Upper lobe of left lung (tissue), 6 donors: ENCODE measurements at places on chromosomes 13 and 19. TPM values are rescaled to one million over a fixed set of nuclear protein-coding genes. Genes with fewer than 3 reads are reported as not detected.
A peak's percentile ranks its signal among the peaks of the same experiment; 100 is the strongest.

DNA sequence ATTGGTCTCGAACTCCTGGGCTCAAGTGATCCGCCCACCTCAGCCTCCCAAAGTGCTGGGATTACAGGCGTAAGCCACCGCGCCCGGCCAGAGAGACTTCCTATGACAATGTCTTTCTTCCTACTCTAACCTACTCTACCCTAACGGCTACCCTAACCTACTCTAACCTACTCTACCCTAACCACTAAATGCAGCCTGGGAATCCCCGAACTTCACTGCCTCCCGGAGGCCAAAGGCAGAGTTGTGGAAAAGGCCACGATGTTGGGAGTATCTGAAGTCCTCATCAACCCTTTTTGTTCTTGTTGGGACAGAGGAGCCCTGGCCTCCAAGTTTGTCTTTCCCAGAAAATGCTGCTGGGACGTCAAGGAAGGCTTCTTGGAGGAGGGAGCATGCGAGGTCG lies 967 bp upstream of the NR2C2AP start:
- no peak for DNase-seq
- peaks cover 17% of the 10 kb centered on the region for H3K4me1 ChIP-seq
- no peak overlapping the region for H3K4me3 ChIP-seq
- no peaks in the 10 kb centered on the region for H3K27me3 ChIP-seq
- no peak overlapping the region for H3K27ac ChIP-seq

- H3K27ac ChIP-seq: peak overlapping the region; percentile 93
- H3K4me1 ChIP-seq: peaks cover 38% of the 10 kb centered on the region
- peak overlapping the region; percentile 62 for H3K4me3 ChIP-seq
- peaks cover 18% of the 10 kb centered on the region for H3K36me3 ChIP-seq
- peak; percentile 84 for DNase-seq
- no peaks in the 10 kb centered on the region for H3K27me3 ChIP-seq
These were observed 708 bp upstream of the ERCC1 start for GRCh38 chr19:45424191-45425058.

GRCh38 chr13:37510441-37510840 lies 88.1 kb downstream of the POSTN start:
- no peak for DNase-seq
- H3K4me3 ChIP-seq: no peak overlapping the region
- no peak overlapping the region for H3K27ac ChIP-seq
- H3K27me3 ChIP-seq: no peaks in the 10 kb centered on the region
- H3K4me1 ChIP-seq: no peaks in the 10 kb centered on the region

TUBA3C gene
- total RNA-seq: not detected

DNA sequence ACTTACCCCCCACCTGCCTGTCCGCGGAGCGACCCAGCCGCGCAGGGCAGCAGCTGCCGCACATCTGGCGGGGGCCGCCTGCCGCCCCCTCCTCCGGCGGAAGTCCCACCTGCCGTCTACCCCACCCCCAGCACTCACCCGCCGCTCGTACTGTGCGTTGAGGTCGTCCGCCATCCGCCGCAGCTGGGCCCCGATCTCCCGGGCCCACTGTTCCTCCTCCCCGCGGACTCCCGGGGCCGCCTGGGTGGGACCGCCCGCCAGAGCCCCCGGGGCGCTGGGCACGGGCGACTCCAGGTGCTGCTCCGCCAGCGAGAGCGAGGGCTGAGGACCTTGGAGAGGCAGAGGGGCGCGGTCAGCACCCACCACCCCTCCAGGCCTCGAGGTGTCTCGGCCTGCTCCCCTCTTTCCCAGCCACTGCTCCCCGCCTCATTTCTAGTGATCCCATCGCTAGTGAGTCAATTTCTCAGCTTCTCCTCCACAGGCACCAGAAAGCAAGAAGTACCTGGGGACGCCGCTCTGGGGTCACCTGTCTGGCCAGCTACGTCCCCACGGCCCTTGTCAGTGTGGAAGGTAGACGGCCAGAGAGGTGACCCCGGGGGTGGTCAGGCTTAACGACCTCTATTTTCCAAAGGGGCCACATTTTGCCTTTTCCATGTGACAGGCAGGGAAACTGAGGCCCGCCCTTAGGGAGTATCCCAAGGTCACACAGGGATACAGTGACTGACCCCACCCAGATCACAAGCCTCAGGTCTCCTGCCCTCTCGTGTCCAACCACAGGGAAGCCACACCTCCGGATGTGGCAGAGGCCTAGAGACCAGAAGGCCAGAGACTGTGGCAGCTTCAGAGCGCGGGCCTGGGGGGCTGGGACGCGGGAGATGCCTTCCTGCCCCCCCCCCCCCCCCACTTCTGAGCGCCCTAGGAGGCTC lies 4.3 kb downstream of the BBC3 start:
- H3K4me3 ChIP-seq: peak overlapping the region; percentile 99
- peak overlapping the region; percentile 100 for H3K27ac ChIP-seq
- H3K36me3 ChIP-seq: peaks cover 16% of the 10 kb centered on the region
- H3K4me1 ChIP-seq: peaks cover 40% of the 10 kb centered on the region
- peak; percentile 96 for DNase-seq

GPR12 gene
- not detected for total RNA-seq

DNA sequence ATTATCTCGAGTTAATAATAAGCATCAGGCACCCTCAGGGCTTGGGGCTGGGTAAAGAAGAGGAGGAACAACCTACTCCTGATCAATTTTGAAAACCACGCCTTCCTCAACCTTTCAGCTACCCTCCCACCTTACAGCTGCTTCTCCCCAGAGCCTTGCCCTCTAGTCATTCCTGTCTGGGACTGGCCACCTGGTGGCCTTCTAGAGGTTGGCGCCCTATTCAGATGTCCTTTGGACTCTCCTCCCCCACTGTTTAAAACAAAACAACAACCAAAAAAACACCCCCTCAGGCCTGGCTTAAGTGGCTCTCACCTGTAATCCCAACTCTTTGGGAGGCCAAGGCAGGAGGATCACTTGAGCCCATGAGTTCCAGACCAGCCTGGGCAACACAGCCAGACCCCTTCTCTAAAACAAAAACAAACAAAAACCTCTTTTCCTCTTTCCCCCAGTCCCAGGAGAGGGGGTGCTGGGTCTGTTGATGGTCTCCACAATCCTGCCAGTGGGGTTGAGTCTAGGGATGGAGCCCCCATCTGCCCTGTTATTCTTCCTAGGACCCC lies 62.3 kb downstream of the CCDC70 start:
- H3K36me3 ChIP-seq: no peaks in the 10 kb centered on the region
- no peak overlapping the region for H3K4me3 ChIP-seq
- no peak for DNase-seq
- no peaks in the 10 kb centered on the region for H3K27me3 ChIP-seq

DNA sequence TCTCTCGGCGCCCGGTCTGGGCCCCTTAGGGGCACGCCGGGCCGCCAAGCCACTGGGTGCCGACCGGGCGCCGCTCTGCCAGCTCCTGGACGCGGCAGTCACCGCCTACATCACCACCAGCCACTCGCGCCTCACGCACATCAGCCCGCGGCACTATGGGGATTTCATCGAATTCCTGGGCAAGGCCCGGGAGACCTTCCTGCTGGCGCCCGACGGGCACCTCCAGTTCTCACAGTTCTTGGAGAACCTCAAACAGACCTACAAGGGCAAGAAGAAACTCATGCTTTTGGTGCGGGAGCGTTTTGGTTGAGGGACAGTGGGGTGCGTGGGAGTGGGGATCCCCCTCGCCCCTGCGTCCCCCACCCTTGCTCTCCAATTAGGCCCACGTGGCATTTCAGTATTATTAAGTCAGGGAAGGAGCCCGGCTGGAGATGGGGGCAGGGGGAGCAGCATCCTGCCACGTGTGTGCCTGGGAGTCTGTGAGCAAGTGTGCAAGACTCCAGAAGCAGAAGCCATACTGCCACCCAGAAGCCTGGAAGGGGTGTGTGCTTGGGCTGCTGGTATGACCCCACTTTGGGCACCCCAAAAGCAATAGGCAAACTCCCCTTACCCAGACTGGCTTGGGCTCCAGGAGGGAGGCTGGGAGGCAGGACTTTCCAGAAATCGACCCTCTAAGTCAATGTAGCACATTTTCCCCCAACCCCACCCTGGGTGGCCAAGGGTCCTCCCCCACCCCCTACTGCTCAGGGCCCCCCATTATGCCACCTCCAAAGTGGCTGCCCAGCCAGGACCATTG lies 35.7 kb downstream of the ZSWIM4 start:
- H3K36me3 ChIP-seq: peaks cover 32% of the 10 kb centered on the region
- H3K27ac ChIP-seq: peak overlapping the region; percentile 2
- H3K27me3 ChIP-seq: no peaks in the 10 kb centered on the region
- H3K4me1 ChIP-seq: peaks cover 39% of the 10 kb centered on the region
- H3K4me3 ChIP-seq: no peak overlapping the region

- DNase-seq: no peak
- no peak overlapping the region for H3K27ac ChIP-seq
- H3K4me1 ChIP-seq: no peaks in the 10 kb centered on the region
- peaks cover 42% of the 10 kb centered on the region for H3K36me3 ChIP-seq
These were observed 70.4 kb downstream of the DPY19L3 start for GRCh38 chr19:32476032-32476350.

GRCh38 chr19:8398311-8398771 lies 8.2 kb downstream of the RAB11B start:
- no peaks in the 10 kb centered on the region for H3K27me3 ChIP-seq
- peaks cover 35% of the 10 kb centered on the region for H3K36me3 ChIP-seq
- H3K4me3 ChIP-seq: no peak overlapping the region
